Midbrain (tissue), 1 donor: ENCODE measurements at places on chromosomes 12 and 14.

DNA sequence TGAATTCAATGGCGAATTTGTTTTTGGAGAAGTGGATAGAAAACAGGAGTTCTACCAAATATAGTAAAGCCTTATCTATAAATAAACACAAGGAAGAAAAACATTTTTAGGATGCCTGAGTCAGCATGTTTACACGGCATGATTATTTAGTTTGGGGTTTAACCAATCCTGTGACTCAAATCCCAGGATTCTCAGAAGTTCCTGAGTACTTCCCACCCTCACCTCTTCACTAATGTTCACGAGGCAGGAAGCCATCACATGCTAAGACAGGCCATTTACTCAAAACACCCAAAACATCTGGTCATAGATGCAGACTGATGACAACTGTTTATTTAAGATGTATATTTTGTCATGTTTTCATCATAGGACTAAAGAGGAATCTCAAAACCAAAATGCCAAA, 3.4 kb upstream of the GLRX5 start:
- DNase-seq = no peak

DNA sequence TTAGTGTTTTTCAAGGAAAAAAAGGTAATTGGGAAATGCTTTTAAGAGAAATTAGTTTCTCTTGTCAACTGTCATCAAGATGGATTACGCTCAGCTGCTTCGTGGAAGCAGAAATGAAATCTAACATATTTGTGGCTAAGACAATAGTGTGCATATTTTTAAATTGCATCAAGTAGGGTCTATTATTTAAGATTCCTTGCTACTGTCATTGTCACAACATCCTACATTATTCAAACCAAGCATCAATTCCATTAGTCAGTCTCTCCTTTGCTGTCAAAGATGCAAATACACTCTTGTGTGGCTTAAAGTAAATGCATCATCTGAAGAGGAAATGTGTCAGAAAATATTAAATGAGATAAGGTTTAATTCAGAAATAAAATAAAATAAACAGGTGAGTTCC, 1277.6 kb upstream of the SEL1L start:
- no peak for DNase-seq

GRCh38 chr12:131192951-131193350, 239.2 kb downstream of the ADGRD1 start:
- DNase-seq = no peak

- DNase-seq = no peak
These were observed 104.2 kb downstream of the C12orf50 start for GRCh38 chr12:87925021-87925420.

DNA sequence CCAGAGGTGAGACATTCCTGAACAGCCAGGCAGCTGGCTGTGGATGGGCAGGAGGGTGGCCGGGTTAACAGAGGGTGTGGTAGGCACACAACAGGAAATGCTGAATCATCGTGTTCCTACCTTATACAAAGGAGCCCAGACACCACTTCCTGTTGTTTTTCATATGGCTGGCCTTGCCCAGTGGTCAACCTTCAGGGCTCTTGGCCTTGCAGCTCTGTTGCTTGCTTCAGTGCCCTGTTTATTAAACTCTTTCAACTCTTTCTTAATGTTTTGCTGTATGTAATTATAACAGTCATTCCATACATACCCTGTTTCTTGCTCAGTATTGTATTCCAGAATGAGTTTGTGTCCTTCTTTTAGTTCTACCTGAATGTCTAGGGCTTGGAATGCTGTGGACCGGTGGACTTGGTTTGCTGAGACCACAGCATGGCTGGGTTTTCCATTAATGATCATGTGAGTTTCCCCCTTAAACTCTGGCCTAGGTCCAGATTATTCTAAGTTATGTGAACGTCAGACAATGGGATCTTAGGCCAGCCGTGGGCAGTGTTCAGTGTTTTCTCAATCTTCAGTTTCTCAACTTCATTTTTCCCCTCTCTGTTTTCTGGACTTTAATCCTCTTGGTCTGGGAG, 11.9 kb downstream of the CFAP54 start:
- DNase-seq = no peak

DNA sequence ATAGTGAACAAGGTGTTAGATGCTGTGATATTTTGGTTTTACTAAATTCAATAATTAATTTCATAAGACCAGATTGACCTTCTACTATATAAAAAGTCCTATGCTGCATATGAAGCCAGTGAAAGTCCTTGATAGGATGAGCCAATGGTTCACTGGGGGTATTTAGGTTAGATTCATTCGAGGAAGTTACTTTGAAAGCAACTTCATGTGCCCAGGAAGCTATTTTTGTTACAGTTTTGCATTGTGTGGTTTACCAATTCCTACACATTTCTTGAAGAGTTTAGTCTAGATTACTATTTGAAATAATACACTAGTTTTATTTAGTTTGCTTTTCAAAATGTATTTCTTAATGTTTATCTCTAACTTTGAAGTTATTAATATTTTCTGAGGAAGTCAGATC, 58.5 kb upstream of the RMST start:
- no peak for DNase-seq

GRCh38 chr14:33035416-33036194, 96.9 kb downstream of the NPAS3 start:
- DNase-seq = no peak

- no peak for DNase-seq
These were observed 8.1 kb downstream of the SCFD1 start for GRCh38 chr14:30630248-30630647.

DNA sequence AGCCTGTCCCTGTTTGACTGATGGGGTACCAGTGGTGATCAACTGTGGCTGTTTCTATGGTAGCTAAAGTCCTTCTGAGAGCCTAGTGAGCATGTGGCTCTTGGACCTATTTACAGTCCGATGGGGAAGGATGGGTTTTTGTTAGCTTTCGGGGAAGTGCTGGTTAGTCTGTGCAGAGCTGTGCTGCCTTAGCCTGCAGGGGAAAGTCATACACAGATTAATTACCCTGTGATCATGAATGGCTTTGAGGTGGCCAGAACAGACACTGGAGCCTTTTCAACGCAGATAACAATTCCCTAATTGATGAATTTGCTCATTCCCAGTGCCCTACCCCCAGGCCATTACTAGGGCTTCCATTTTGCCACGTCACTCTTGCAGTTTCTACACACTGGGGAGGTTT, 99.7 kb downstream of the WSCD2 start:
- no peak for DNase-seq

- DNase-seq = peak; percentile 26
These were observed 42.5 kb downstream of the SMIM41 start for GRCh38 chr12:52121824-52122539.

DNA sequence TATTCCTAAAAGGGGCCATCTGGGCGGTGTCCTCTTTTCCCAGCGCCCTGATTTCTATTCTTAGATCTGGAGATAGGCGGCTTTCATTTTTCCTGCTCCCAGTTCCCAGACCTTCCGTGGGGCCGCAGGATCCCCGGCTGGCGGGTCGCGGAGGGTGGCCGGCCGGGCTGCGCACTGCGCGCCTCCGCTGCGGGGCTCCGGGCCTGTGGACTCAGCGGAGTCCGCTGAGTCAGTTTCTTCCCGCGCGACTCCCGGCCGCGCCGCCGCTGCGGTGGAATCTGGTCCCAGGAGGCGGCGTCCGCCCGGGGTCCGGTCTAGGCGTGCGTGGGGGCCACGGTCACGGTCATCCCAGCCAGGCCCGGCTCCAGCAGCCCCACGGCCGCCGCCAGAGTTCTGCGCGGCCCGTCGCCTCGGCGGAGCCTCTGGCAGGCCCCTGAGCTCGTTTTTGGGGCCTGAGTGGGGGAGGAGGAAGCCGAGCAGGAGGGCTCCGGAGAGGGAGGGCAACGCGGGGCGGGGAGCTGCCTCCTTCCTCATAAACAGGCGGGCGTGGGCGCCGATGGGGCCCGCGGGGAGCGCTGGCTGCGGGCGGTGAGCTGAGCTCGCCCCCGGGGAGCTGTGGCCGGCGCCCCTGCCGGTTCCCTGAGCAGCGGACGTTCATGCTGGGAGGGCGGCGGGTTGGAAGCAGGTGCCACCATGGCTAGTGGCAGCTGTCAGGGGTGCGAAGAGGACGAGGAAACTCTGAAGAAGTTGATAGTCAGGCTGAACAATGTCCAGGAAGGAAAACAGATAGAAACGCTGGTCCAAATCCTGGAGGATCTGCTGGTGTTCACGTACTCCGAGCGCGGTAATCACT, at the start of gene LRRK2:
Gene LRRK2, plus strand, starts transcription at position 559 of the 853 bp plus-strand sequence. Its CDS starts 135 bp downstream, at position 694.
- peak; percentile 62 for DNase-seq

GRCh38 chr14:49858383-49858782, 5.8 kb upstream of the NEMF start:
- DNase-seq = no peak

DNA sequence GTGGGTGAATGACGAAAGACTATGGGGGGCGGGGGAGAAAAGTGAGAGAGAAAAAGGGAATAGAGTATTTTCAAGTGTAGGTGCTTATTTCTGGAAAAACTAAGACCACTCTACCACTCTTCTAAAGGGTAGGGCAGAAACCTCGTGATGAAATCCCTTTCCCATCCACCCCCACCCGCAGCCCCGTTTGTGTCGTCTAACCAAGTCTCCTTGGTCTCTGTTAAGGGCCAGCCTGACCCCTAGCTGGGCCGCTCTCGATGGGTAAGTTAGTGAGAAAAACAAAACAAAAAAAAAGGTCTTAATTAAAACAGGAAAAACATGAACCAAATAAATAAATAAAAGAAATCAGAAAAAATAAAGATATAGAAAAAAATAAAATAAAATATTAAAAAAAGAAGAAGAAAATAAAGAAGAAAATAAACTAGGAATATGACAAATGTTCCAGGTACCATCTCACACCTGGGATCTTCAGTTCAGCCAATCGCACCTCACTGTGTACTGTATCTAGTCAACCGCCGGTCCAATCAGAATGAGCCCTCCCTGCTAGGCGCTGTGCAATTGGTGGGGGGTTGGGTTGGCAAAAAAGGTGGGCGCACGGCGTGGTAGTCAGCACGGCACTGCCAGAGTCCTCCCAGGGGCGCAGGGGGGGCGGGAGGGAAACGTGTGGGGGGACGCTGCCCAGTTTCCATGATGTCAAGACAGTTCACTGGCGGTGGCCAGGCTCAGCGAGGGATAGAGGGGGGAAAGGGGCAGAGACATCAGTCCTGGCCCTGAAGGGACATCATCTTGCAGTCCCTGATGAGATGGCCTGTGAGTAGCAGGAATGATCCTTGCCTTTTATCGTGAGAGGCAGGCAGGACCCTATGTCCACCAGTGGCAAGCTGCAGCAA, 9.8 kb upstream of the CDH24 start:
- no peak for DNase-seq

DNA sequence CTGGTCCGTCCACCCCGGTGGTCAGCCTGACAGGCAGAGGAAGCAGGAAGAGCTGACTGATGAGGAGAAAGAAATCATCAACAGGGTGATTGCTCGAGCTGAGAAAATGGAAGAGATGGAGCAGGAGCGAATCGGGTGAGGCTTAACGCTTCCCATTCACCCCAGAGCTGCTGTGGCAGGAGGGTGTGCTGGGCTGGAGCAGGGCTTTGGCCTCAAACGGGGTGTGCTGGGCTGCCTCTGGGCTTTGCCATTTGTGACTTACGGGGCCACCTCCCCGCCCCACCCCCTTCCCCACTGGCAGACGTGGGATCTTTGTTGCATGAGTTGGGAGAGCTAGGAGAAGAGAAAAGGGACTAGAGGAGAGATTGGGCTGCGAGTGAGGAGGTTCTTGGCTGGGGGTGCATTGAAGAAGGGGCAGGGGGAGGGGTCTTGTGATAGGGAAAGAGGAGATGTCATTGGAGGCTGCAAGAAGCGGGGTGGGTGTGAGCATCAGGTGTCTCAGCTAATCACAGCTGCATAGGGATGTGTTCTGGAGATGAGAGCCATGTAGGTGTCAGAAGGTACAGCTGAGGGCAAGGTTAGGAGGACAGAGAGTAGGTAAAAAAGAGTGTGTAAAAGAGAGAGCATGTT, 56.3 kb downstream of the RPH3A start:
- DNase-seq = no peak

DNA sequence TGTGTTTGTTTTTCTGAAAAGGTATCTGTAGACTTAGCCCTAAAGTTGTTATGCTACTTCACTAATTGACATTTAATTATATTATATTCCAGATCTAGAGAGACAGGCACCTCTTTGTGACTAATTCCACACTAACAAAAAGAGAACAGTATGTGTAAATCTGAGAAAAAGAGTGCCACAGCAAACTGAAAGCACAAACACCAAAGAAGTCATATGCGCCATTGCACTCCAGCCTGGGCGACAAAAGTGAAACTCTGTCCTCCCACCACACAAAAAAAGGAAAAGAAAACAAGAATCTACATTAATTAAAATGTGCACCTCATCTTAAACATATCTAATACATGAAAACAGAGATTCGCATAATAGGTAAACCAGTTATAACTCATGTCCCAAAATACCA, 4.4 kb upstream of the CSRNP2 start:
- DNase-seq = no peak

GRCh38 chr14:22520796-22521195, 68.2 kb downstream of the DAD1 start:
- DNase-seq = no peak

DNA sequence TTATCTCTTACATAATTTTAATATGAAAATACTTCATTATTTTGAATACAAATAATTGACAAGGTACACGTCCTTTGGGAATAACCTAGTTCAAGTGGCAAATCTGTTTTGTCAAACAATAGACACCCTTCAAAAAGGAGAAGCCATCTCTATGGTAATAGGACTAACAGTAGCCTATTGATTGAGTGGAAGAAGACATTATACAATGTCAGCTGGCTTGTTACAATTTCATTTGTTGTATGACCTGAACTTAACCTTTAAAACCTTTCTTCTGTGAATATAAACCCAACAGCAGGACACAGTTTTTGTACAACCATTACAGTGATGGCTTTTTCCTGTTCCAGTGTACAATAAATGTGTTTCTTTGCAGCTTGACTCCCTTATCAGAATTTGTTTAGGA, 8.1 kb downstream of the TMEM260 start:
- DNase-seq = peak; percentile 11

- DNase-seq = no peak
These were observed 21.2 kb upstream of the NINJ2 start for GRCh38 chr12:684416-684815.
